ENCODE measurements at places on chromosomes 11 and 22.

- DNase-seq = no peak
Observed at GRCh38 chr22:28118957-28119631, 200.0 kb upstream of the PITPNB start.

GRCh38 chr11:88313441-88313840 is 24.1 kb downstream of the CTSC start:
- no peak for DNase-seq

- DNase-seq = no peak
Observed at GRCh38 chr22:35126993-35127392, 61.0 kb downstream of the ISX start.

DNA sequence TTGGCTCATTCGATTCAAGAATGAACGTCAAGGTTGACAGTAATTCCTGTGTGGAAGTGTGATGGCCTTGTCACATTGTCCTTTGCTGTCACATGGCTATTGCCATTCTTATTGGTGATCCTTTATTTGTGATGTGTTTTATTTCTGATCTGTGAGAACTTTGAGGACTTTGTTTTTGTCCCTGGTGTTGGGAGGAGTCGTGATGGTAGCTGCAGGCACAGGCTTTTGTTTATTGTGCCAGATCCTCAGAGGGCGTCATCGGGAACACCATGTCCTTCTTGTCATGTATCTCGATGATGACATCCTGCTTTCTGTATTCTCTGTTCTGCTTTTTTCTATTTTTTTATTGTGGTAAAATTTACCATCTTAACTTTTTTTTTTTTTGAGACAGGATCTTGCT is 5.6 kb downstream of the PICK1 start:
- DNase-seq = no peak

DNA sequence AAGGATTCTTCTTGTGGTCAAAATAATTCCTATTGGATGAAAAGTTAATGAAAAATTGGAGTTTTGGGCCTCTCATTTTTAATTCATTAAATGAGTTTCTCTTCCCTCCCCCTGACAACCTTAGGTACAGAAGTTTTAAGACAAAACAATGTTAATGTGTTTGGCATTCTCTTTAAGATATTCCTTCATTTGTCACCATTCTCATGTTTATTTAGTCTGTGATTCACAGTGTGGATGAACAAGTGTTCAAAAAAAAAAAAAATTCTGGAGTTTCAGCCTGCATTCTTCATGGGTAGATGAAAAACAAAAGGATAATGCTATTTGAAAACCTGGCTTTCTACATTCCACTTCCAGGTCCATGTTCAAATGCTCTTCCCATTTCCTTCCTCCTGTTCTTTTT is 172.6 kb upstream of the LUZP2 start:
- DNase-seq = no peak

- DNase-seq = no peak
Observed at GRCh38 chr11:128448981-128449713, 138.2 kb downstream of the ETS1 start.

- no peak for DNase-seq
Observed at GRCh38 chr22:49628391-49629260, 199.0 kb downstream of the BRD1 start.

DNA sequence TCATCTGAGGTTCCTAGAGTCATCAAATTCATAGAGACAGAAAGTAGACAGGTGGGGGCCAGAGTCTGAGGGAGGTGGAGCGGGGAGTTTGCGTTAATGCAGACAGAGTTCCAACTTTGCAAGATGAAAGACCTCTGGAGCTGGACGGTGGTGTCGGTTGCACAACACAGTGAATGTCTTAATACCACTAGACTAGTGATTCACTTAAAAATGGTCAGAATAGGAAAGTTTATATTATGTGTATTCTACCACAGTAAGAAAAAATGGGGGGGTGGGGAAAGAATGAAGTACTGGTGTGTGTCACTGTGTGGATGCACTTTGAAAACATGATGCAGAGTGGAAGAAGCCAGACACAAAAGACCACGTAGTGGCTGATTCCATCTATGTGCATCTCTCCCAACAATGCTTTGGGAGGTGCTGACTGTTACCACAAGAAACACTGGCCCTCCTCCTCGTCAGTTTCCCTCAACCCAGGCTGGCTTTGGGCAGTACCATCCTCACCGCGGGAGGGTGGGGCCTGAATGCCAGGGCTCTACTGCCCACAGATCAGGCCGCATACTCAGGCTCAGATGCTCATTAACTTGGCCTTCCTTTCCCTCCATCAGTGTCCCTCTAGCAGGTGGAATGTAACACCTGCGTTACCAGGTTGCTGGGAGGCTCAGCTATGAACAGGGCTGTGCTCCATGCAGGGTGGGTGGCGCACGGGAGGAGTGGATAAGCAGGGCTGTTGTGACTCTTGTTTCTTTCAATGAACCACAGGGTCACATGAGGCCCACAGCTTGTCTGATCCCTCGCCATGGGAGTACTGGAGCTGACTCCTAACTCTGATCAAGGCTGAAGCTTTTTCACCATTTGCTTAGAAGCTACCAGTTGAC is 297.0 kb downstream of the CTTN start:
- no peak for DNase-seq

GRCh38 chr11:61842528-61842820 is 14.4 kb downstream of the FADS2 start:
- DNase-seq = no peak

DNA sequence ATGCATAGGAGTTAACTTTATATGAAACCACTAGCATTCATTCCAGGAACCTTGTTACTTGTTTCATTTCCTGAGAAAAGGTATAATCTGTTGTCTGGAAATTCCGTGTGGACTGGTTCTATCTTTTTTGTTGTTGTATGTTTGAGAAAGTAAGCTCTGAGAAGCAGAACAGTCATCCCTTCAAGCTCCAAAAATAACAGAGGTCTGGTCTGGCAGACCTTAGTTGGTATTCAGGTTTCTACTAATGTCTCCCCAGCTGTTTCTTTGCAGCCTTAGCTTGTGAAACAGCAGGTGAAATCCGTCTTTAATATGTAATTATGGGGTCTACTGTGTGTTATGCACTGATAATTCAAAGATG is 2.4 kb downstream of the RNF121 start:
- no peak for DNase-seq

DNA sequence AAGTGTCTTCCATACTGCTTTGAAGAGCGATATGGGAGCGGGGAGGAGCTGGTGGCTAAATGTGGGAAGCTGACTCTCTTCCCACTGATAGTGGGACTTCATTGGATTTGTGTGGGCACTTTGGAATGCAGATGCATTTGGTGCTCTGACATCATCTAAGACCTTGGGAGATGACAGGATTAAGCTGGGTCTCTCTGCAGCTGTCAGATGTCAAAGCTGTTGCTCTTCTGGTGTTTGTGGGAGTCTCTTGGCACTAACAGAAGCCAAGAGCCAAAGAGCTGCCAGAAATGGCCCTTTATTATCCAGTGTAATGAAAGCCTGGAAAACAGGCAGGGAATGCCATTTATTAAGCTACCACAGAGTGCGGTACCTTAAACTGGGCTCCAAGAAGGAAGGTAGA is 20.6 kb downstream of the GRAMD1B start:
- no peak for DNase-seq

GRCh38 chr22:27159716-27160295 is 502.4 kb downstream of the MIAT start:
- DNase-seq = no peak

DNA sequence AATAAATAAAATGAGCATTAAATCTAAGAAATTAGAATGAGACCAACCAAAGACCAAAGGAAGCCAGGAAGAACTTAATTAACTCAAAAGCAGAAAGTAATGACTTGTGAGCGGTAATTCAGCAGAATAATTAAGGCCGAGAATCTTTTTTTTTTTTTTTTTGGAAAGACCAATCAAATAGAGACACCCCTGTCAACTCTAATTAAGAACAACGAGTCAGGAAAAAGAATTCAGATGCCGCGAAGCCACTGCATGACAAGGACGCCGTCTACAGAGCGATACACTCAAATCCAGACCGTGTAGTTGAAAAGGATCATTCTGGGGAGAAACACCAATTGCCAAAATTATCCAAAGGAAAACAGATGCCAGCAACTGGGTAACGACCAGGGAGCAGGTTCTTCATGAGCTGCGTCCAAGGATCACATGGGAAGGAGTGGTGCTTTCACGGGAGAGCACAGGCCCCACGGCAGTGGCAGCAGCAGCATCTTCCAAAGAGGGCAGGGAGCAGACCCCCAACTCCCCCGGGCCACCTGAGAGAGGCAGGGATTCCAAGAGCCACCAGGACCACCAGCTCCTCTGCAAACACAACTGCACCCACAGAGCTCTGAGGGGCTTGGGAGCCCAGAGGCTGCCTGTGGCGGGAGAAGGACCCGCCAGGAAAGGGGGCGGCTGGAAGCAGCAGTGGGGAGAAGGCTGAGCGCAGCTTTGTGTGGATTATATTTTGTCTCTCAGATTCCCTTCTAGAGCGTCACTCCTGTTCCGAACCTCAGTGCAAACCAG is 469.8 kb downstream of the BRD1 start:
- no peak for DNase-seq

- DNase-seq = no peak
Observed at GRCh38 chr22:20175597-20175900, 24.7 kb upstream of the CCDC188 start.

GRCh38 chr22:46780453-46780852 is 18.0 kb downstream of the TBC1D22A start:
- DNase-seq = no peak

- no peak for DNase-seq
Observed at GRCh38 chr11:87444993-87445392, 407.3 kb downstream of the TMEM135 start.

- no peak for DNase-seq
Observed at GRCh38 chr11:31236143-31236542, 133.4 kb downstream of the DCDC1 start.
